H7 (cell line): ENCODE measurements at places on chromosomes 1 and 21.

DNA sequence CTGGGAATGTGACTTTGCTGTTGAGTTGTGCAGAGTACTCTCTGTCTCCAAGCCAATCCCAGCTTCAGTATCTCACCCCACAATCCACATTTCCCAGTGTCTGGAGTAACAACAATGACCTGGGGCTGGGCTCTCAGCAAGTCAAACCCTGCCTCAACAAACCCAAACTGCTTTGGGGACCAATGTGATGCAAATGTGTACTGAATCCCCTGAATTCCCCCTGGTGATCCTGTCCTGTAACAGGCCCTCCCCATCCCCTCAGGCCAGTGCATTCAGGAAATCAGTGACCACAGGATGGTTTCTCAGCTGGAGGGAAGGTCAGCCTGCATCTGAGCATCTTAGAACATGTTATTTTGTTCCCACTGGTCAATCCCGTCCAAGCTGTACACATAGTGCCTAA, 36.7 kb upstream of the HAO2 start:
- DNase-seq, result peak; percentile 33

GRCh38 chr1:47843781-47844557, 153.2 kb downstream of the TRABD2B start:
- no peak for DNase-seq

DNA sequence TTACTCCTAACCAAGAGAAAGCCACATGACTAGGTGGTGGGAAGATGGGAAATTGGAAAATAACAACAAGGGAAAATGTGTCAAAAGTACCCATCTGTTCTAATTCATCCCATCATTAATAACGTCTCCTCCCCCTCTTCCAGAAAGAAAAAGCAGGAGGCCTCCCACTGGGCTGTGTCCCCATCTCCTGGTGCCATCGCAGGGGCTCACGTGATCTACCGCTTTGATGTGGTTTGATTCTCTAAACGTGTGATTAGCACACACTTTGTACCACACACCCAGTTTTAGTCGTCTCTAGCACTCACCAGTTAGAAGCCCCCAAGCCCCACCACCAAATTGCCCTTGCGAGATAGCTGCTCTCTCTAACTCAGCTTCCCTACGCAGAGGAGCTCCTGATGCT, 353.6 kb downstream of the RRAGC start:
- no peak for DNase-seq

DNA sequence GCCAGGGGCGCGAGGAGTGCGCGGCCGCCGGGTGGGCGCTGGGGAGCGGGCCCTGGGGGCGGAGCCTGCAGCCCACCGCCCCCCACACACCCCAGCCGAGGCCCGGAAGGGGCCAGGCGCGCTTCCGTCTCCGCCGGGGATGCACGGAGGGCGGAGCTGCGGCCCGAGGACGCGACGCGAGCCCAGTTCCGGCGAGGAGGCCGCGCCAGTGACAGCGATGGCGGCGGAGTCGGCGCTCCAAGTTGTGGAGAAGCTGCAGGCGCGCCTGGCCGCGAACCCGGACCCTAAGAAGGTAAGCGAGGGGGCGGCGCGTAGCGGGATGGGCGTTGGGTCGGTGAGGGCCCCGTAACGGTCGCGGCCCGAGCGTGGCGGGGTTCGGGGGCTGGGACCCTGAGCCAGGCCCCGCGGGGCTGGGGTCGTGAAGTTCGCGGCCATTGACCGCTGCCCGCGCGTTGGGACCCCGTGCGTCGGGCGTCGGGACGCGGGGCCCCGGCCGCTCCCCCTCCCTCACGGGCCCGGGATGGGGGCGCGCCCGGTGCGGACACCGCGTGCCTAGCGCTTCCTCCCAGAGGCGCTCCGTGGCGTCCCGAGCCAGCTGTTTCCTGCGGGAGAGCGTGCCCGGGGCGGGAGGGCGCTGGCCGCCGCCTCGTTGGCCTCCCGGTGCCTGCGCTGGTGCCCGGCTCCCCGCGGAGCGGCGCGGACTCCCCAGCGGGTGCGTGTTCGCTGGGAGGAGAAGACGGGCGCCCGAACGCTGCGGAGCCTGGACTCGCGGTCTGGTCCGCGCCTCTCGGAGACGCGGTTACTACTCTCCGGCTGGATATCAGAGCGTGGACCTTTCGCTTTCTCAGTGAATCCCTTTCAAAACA, at the start of gene ELOA:
TSS of gene ELOA (plus strand) at position 185 of the 866 bp plus-strand sequence. CDS start at position 218, 33 bp downstream.
- peak; percentile 99 for DNase-seq

GRCh38 chr1:182263706-182264105, 127.9 kb downstream of the GLUL start:
- no peak for DNase-seq

DNA sequence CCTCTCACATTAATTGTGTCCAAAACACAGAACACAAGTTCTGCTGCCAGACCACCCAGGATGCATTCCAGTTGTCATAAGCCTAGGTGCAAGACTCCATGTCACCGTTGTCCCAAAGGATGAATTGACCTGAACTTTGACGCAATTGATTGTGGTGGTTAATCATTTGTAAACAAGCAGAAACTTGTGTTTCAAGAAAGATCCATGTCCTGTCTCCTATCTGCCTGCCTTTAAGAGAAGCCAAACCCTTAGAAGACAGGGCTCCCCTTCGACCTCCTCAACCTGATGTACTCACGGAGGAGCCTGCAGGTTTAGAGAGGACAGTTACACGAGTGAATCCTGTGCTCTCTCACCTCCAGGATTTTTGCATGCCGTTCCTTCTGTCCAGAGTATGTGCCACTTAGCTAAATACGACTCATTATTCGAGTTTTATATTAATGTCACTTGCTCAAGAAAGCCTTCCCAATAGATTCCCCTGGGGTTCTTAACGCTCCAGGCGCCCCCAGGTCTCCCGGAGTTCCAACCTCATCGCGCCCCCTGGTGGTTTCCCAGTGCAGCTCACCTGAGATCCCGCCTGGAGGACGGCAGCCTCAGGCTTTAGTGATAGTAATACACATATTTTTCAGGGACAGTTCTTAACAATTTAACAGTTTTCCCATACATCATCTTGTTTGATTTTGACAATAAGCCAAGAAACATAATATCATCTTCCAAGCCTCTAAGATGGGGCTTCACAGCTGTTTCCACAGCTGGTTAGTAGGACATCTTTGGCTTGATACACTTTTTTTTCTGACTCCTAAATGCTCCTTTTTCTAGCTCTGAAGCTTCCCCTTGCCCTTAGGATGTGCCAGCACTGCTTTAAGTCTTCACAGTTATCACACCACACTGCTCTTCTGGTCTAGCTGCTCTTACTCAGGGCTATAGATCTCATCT, 2.4 kb upstream of the C8B start:
- peak; percentile 84 for DNase-seq

GRCh38 chr1:36919491-36920145, 114.7 kb downstream of the GRIK3 start:
- DNase-seq, result peak; percentile 12
